ENCODE measurements at places on chromosomes 7 and 10. TPM values are rescaled to one million over a fixed set of nuclear protein-coding genes. Genes with fewer than 3 reads are reported as not detected.
A peak's percentile ranks its signal among the peaks of the same experiment; 100 is the strongest.

Gene TBRG4
- 50.5 TPM for total RNA-seq

DNA sequence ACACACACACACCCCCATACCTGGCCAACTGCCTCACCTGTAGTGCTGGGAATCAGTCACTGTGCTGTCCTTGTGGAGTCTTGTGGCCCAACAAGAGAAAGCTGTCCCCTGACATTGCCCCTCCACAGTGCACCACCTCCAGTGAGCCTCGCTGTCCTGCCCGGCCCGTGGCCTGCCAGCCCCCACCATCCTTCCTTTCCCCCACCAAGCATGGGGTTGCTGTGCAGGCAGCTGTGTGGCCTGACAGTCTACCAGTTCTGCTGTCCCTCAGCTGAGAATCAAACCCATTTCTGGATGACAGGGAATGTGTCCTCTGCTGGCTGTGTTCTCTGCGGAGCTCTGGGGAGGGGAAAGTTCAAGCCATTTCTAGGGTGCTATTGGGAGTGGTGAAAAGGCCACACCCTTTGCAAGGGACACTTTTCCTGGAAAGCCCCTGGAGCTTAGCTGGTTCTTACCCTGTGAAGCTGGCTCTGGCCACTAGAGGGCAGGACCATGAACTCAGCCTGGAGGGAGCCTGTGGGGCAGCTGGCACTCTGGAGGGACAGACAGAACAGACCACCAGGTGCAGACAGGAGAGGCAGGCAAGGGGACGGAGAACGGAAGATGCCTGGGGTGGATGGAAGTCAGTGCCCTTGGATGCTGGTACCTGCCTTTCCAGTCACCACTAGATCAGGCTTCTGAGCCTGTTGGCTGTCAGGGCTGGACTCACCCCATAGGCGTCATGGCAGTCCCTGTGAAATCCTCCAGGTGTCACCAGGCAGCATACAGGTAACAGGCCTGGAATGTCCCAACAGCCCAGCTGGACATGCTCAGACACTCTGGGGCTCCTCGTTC lies 10.5 kb upstream of the MTPAP start:
- peak; percentile 70 for DNase-seq

- peak; percentile 56 for DNase-seq
These were observed 66.2 kb upstream of the ARID5B start for GRCh38 chr10:61835069-61835945.

GRCh38 chr7:100220586-100221230 lies 959 bp downstream of the PVRIG start:
- no peak for DNase-seq

DNA sequence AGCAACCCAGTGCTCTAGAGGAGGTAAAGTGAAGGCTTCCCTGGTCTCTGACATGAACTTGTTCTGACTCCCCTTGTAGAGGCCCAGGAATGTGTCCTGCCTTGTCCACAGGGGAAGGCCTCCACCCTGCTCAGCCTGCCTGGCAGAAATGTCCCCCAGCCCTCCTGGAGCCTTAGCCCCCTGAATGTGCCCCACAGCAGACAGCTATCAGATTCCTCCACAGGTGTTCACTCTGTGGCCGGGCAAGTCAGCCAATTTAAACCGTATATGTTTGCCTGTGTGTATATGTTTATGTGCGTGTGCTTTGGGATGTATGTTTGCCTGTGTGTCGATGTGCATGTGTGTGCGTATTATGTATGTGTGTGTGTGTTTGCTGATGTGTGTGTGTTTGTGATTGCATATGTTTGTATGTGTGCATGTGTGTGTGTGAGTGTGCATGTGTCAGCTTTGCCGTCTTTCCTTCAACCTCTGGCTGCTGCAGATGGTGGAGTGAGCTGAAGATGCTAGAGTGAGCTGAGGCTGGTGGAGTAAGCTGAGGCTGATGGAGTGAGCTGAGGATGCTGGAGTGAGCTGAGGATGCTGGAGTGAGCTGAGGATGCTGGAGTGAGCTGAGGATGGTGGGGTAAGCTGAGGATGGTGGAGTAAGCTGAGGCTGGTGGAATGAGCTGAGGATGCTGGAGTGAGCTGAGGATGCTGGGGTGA lies 68.9 kb upstream of the ANTXRL start:
- no peak for DNase-seq
